ENCODE measurements at places on chromosomes 16 and 17.

- DNase-seq, result no peak
Measured at GRCh38 chr17:80785477-80786178, 206.0 kb upstream of the CHMP6 start.

GRCh38 chr17:52789829-52790228 lies 631.3 kb upstream of the CA10 start:
- DNase-seq, result no peak

- no peak for DNase-seq
Measured at GRCh38 chr16:78709137-78709884, 609.9 kb downstream of the WWOX start.

DNA sequence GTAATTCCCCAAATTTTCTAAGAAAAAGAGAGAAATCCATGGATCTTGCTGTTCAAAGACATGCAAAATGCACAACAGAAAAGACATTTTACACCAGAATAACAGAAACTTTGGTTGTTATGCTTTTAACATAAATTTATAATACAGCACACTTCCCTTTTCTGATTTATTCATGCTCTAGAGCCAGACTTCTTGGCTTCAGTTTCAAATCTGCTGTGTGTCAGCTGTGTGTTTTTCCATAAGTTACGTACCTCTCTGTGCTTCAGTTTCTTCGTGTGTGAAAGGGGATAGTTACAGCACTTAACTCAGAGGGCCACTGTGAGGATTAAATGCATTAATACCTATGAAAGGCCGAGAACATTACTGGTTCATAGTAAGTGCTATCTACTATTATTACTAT lies 6.8 kb upstream of the CCL3L1 start:
- DNase-seq, result no peak

DNA sequence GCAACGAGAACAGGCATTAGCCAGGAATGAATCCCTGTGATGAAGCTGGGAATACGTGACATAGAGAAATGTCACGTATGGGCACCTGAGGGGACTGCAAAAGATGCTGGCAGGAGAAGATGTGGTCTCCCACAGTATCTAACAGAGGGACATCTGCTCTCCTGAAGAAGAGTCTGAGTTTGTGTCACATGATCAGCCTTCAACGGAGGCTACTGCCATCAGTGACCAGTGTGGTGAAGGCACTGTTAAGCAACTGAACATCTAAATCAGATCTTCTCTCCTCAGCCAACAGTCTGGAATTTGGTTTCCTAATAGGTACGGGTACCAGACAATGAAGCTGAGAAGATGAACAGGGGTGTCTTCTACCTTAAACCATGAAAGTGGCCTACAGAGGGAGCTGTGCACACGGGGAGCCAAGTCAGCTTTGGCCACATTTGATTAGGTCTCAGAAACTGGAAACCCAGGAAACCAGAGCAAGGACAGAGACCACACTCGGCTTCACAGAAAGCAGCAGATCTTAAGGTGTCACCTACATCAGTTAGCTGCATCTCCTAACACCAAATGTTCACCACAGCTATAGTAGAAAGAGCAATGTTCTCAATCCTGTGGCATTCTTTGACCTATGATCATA lies 41.8 kb downstream of the BRD7 start:
- DNase-seq, result peak; percentile 38

DNA sequence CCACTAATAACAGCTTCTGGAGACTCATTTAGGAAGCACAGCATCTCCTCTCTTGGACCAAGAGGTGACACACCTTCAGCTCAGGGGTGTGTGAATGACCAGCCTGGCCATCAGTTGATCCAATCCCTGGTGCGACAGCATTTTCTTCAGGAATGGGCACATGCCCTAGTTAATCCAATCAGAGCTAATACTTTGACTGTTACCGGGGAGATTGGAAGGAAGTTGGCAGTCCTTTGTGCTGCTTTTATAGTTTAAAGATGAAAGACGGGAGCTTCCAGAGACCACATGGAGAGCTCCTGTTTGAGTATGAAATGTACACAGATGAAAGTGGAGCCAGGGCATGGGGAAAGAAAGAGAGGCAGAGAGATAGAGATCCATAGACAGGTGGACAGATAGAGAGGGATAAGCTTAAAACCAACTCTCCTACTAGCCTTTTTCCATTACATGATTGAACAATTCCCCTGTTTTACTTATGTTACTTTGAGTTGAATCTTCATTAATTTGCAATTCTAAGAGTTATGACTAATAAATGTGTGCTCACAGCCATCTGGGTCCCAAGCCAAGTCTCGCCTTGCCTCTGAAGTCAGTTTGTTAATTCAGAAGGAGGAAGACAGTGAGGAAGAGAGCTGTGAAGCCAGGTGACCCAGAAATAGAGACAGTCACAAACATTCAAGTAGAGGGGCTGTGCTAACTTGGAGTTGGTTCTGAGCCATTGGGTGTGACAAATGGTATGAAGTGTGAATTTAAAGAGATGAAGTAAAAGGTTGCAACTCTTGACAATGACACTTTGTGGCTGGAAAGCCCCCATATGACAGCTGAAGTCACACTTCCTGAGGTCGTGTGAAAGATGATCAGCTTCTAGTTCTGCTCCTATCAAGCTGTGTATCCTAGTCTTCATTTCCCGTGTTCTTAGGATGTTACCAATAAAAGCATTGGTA lies 120.0 kb upstream of the GOT2 start:
- DNase-seq, result no peak

- DNase-seq, result no peak
Measured at GRCh38 chr16:22278441-22279230, 18.6 kb upstream of the POLR3E start.

- no peak for DNase-seq
Measured at GRCh38 chr16:82782715-82783251, 156.0 kb downstream of the CDH13 start.

- DNase-seq, result no peak
Measured at GRCh38 chr17:80803451-80804428, 187.9 kb upstream of the CHMP6 start.

DNA sequence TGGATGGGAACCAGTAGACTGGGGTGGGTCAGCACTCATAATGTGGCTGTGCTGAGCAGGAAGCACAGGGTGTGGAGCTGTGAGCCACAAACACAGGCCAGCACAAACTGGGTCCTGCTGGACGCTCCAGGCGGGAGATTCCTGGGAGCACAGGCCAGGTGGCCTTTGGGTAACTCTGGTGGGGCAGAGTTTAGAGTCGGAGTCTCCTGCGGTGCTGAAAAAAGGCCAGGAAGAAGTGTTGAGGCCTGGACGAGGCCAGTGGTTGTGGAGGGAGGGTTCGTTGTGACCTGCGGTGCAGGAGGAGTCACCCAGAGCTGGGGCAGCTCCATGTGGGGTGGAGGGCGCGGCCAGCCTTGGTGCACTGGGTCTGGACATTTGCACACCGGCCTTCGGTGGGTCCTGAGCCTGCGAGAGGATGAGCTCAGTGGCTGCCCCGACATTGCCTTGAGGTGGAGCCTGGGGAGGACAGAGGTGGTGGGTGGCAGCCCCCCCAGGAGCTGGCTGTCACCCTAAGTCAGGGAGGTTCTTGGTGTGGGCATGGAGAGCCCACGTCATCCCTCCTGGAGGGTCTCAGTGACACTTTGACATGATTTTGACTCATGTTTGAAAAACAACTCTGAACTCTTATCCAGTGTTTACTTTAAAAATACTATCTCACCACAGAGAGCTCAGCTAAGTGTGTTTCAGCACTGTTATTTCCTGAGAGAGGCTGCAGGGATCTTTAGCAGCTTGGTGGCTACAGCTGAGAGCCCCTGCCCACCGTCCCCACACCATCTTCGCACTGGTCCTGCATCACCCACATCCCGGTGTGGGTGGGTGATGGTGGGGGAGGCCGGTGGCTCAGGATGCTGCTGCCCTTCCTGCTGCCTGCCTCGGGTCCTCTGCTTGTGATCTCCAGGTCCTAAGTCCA lies 98.7 kb downstream of the NPIPB11 start:
- DNase-seq, result no peak

DNA sequence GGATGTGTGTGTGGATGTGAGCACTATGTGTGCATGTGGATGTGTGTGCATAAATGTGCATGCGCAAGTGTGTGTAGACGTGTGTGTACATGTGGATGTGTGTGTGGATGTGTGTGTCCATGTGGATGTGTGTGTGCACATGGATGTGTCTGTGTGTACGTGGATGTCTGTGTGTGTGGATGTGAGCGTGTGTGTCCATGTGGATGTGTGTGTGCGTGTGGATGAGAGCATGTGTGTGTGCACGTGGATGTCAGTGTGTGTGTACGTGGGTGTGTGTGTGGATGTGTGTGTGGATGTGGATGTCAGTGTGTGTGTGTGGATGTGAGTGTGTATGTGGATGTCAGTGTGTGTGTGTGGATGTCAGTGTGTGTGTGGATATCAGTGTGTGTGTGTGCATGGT lies 63.6 kb upstream of the DOC2B start:
- DNase-seq, result no peak

GRCh38 chr17:2309338-2310154 lies 5.8 kb downstream of the SRR start:
- DNase-seq, result no peak

GRCh38 chr17:29659155-29659554 lies 36.4 kb upstream of the CORO6 start:
- no peak for DNase-seq

All from HEK293T (cell line).